ENCODE measurements at places on chromosomes 1 and 21.

DNA sequence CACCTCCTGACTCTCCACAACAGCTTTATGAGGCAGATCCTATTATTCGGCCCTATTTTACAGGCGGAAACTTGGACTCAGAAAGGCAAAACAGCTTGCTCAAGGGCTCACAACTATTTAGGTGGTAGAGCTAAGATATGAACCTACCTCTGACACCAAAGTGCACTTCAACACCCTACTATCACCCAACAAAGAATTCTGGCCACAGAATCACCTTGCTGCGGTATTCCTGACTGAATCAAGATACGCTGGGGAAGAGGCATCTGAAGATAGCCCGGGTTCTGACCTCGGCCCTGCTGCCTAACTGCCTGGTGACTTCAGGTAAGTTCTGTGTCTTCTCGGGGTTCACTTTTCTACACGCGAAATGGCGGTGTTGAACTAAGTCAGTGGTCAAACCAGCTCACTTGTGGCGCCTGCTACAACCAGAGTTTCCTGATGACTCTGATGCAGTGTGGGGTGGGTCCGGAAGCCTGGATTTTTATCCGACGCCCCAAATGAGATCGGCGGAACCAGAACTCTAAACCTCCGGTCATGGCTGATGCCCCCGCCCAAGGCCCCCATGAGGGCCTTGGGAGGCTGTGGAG, 608 bp downstream of the PEF1 start:
- DNase-seq, result no peak

- DNase-seq, result no peak
Measured at GRCh38 chr1:63915121-63915520, 141.3 kb downstream of the ROR1 start.

- no peak for DNase-seq
Measured at GRCh38 chr1:39283858-39284257, 79.4 kb downstream of the MACF1 start.

- peak; percentile 23 for DNase-seq
Measured at GRCh38 chr1:212752252-212752933, 39.2 kb downstream of the NSL1 start.

GRCh38 chr1:218537122-218537913, 192.2 kb downstream of the TGFB2 start:
- no peak for DNase-seq

DNA sequence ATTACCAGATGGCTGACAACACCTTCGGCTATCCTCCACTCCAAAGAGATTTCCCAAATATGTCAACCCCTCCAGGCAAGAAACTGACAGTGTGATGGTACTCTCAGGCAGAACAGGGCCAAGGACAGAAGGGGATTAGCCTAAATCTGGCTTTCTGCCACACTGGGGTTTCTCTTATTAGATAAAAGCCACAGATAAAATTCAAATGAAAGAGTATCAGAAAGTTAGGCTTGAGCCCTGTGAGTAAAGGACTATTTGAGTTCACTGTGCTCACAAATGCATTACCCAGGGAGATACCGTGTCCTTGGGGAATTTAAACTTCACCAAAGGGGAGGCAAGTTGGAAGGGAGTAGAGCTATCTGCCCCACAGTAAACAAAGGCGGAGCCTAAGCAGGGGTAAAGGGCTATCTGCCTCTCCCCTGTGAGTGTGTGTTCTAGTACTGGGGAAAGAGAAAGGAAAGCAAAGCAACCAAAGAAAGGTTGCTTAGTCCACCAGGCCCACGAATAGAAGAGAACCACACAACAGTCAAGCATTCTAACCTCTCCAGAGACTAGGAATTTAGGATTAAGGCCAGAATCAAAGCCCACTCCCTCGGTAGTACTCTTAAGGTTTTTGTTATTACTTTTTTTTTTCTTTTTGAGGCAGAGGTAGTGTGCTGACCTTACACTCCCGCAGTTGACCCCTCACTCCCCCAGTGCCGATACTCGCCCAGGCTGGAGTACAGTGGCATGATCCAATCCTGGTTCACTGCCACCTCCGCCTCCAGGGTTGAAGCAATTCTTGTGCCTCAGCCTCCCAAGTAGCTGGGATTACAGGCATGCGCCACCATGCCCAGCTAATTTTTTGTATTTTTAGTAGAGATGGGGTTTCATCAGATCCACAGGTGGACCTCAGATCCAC, 12.7 kb downstream of the TPM3 start:
- no peak for DNase-seq

DNA sequence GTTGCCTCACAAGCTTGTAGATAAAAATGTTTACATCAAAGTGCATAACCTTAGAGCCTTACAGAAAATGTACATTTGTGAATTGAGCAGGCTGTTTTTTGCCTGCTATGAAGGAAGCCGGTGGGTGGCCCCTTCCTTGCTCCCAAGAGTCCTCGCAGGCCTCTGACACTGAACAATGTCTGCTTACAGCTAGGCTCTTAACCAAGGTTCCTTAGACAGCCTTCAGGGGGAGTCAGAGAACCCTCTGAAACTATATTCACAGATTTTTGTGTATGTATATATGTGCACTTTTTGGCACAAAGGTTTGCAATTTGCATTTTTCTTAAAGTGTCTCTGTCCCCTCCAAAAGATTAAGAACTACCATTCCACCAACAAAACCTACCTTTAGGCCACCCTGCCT, 282.6 kb downstream of the BARHL2 start:
- no peak for DNase-seq

GRCh38 chr1:3014050-3014440, 7.2 kb upstream of the ACTRT2 start:
- DNase-seq, result no peak

GRCh38 chr1:183019860-183020259, 3.4 kb upstream of the LAMC1 start:
- no peak for DNase-seq

- DNase-seq, result no peak
Measured at GRCh38 chr21:26844258-26845065, 747 bp downstream of the ADAMTS1 start.

DNA sequence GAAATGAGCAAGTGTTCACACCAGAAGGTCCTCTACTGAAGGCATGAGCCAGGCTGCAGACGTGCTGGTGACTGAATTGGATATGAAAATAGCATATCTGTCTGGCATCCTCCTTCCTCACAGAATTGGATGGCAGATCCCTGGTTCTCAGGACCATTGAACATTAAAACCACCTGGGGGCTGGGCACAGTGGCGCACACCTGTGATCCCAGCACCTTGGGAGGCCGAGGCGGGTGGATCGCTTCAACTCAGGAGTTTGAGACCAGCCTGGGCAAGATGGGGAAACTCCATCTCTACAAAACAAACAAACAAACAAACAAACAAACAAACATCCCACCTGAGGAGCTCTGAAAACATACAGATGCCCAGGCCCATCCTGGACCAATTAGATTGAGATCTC, 23.4 kb downstream of the TEX35 start:
- no peak for DNase-seq

- no peak for DNase-seq
Measured at GRCh38 chr1:239655023-239655422, 268.7 kb downstream of the CHRM3 start.

GRCh38 chr21:21690068-21690665, 692.0 kb downstream of the NCAM2 start:
- DNase-seq, result no peak

GRCh38 chr1:116574581-116575291, 3.9 kb upstream of the CD58 start:
- peak; percentile 71 for DNase-seq

DNA sequence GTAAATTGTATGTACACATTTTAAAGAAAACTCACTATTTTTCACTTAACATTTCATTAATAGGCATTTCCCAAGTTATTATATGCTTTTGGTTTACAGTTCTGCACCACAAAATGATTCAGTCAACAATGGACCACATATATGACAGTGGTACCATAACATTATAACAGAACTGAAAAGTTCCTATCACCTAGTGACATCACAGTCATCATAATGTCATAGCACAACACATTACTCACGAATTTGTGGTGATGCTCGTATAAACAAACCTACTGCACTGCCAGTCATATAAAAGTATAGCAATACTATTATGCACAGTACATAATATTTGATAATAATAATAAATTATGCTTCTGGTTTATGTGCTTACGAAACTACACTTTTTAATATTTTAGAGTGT, 30.9 kb downstream of the DNAI4 start:
- DNase-seq, result no peak

DNA sequence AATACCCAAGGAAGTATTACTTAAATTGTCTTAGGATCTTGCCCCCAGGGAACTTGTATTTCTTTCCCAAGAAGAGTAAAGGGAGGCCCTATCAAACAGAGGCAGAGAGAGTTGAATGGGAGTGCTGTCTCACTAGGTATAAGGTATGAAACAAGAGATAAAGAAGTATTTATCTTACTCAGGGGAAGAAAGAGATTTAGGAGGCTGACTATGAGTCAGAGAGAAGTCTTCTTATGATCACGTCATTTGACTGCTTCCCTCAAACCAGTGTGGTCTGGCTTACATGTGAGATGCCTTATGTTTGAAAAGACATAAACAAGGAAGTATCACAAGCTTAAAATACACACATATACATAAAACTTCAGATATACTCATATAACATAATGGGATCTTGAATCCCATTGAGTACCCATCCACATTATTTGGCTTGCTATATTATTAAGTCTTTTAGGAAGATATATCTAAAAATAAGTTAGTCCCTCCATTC, 29.6 kb downstream of the DUSP10 start:
- DNase-seq, result peak; percentile 80

- no peak for DNase-seq
Measured at GRCh38 chr1:186648613-186649012, 31.6 kb downstream of the PTGS2 start.

- DNase-seq, result no peak
Measured at GRCh38 chr21:16709866-16710550, 802.8 kb upstream of the CXADR start.

DNA sequence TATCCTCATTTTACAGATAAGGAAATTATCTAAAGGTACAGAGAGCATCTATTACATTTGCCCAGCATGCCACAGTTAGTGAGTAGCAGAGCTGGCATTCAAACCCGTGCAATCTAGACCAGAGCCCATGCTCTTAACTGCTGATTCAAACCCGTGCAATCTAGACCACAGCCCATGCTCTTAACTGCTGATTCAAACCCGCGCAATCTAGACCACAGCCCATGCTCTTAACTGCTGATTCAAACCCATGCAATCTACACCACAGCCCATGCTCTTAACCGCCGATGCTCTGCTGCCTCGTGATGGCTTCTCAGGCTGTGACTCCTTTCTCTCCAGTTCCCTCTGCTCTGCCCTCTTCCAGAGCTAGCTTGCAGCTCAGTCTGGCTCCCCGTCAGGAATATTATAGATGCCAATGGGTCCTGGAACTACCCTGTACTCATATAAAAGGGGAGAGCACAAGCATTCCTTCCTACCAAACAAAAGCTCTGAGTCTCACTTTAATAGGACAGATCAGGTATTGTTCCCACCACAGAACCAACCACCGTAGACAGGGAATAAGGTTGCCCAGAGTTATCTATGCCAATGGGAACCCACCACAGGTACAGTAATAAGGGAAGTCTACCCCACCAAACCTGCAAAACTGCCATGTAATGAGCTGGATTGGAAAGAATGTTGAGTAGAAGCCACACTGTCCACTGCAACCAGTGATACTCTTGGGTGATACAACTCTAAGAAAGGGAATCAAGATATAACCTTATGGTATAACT, 78.4 kb downstream of the SMYD3 start:
- no peak for DNase-seq

DNA sequence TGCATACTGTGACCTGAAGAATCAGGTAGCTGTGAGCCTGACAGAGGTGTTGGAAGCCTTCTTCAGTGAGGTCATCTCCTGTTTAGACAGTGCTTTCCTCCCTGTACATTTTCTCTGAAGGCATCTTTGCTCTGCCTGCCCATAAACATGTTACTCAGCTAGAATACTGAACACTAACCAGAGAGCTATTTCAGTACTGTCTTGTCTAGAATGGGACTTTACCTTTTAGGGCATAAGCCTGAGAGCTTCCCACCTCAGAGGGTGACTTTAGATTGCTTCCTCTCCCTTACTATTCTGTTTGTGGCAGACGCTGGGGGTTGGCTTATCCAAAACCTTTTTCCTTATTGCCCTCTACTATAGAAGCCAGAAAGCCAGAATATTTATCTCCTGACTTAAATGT, 23.3 kb upstream of the ZNF326 start:
- DNase-seq, result no peak

DNA sequence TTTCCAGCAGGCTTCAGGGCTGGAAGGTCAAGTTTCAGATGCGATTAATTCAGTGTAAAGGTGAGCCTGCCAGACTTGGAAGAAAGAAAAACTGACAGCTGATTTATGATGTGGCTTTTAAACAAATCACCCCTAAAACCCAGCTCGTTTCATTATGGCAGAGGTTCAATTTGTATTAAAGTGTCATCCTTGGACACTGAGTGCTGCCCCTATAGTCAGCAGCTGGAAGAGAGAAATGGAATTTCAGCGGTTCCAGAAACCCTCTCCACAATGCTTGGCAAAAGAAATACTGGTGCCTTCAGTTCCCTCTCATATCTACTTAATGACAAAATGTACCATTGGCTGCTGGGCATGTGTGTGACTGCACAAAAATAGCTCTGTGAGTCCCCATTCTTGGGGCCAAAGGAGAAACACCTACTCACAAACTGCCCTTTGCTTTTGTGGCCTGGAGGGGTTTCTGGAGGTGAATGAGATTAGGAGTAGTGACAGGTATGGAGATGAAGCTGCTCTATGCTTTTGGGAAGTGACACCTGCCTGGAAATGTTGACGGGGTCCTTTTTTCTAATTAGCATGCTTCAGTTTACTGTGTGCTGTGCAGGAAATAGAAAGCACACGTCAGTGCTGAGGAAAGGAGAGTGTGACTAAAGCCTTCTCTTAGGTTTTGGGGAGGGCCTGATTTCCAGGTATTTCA, 95.1 kb upstream of the TSPAN2 start:
- no peak for DNase-seq

DNA sequence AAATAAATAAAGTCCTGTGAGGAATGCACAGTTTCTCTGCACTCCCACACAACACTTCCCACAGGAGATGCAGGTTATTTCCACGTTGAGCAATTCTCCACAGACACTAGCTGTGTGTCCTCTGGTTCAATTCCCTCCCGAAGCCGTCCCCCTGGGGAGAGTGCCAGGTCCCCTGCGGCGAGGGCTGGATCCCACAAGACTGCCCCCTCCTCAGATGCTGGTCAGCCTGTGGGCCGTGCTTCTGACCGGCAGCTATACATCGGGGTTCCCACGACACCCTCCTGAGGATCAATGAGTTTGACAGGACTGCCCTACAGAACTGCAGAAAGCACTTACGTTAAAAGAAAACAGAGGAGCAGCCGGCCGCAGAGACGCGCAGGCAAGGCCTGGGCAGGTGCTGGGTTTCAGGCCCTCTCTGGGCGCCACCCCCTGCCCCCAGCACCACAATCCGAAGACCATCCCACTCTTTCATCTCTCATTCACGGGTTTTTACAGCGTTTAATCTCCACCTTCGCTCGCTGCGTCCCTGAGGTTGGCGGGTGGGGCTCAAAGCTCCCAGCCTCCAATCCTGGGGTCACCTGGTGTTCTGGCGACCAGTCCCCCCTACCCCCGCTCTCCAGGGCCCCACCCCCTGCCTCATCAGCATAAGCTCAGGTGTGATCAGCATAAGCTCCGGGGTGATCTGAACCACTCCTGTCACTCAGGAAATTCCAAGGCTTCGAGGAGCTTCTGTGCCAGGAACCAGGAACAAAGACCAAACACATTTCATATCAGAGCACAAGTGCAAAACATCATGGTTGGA, 9.3 kb downstream of the SLC35E2B start:
- DNase-seq, result no peak
